ENCODE measurements at places on chromosomes 7 and 10. TPM values are rescaled to one million over a fixed set of nuclear protein-coding genes. Genes with fewer than 3 reads are reported as not detected.

DNA sequence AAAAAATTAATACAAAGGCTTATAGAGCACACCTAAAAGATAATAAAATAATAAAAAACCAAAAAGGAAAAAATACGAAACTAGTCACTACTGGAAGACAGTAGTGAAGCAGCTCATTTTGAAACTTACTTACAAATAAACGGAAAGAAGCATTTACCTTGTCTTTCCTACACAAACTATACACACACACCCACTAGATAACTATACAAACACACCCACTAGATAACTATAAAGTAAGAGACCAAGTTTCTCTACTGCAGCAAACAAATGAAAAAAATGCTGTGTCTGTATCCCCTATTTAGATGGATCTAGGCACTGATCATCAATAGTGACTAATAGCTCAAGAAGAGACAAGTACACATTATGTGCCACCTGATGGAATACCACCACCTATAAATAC is 49.2 kb downstream of the KIF5B start:
- DNase-seq, result no peak

- DNase-seq, result peak; percentile 82
Observed at GRCh38 chr7:32536585-32536984, 41.3 kb downstream of the AVL9 start.

- DNase-seq, result peak; percentile 4
Observed at GRCh38 chr7:96526496-96526895, 183.2 kb downstream of the SEM1 start.

The FAM25G gene
- not detected for total RNA-seq

GRCh38 chr7:99677013-99677647 is 2.7 kb downstream of the CYP3A5 start:
- DNase-seq, result no peak

DNA sequence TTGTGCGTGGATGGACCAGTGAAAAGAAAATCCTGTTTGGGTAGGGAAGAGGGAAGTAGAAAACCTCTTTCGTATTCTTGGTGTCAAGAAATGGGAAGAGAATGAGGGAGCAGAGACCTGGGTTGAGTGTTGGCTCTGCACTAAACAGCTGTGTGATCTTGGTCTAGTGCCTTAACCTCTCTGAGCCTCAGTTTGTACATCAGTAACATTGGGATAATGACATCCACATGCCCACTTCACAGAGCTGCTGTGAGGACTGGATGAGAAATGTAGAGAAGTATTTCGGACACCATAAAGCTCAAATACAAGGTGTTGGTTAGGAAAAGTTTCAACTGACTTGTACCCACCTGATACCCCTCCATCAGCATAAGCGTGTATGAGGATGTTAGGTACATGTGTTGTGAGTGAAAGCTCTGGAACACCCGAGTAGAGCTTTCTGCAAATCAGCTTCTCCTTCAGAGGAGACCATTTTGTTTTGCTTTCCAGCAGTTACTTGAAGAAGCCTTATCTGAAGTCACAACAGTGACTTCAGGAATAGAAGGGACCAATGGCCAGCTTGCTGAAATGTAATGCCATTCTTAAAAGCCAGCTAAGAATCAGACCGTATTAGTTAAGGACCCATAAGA is 11.2 kb downstream of the TRIM56 start:
- no peak for DNase-seq

- no peak for DNase-seq
Observed at GRCh38 chr7:28180364-28181147, at the start of gene JAZF1. JAZF1 (minus strand) TSS chr7:28180795.

The CH25H gene
- total RNA-seq, result not detected

- peak; percentile 16 for DNase-seq
Observed at GRCh38 chr7:50206453-50207250, 97.9 kb upstream of the IKZF1 start.

The ZNF488 gene
- total RNA-seq, result 0.11 TPM

The HIBADH gene
- 33.4 TPM for total RNA-seq

The UTF1 gene
- total RNA-seq, result not detected

DNA sequence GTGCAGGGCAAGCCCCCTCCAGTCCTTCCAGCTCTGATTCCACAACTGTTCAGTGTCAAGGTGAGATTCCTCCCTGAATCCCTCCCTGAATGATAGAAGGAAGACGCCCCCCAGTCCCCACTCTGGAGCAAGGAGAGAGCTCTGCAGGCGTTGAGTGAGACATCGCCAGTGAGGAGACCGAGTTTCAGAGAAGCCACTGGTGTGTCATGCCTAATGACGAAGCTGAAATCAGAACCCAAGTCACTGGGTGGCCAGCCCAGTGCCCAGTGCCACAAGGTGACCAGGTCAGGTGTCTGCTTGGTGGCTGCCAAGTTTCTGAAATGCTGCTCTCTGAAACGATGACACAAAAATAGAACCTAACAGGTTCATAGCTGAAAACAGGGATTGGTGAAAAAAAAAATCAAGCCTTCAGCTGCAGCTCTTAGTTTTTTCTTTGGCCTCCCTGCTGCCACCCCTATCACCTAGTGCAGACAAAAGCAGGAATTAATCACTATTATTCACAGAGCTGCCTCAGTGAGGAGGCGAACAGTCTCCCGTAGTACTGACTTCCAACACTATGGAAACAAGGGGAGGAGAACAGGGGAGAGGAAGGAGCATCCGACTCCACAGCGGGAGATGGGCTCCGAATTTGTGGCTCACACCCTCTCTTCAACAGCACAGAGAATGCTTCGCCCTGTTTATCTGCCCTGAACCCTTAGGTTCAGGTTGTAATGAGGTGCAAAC is 153.5 kb downstream of the ARHGAP12 start:
- no peak for DNase-seq

GRCh38 chr10:119313644-119314043 is 106.3 kb downstream of the GRK5 start:
- DNase-seq, result no peak

- no peak for DNase-seq
Observed at GRCh38 chr10:117445992-117446391, 70.8 kb upstream of the PDZD8 start.

DNA sequence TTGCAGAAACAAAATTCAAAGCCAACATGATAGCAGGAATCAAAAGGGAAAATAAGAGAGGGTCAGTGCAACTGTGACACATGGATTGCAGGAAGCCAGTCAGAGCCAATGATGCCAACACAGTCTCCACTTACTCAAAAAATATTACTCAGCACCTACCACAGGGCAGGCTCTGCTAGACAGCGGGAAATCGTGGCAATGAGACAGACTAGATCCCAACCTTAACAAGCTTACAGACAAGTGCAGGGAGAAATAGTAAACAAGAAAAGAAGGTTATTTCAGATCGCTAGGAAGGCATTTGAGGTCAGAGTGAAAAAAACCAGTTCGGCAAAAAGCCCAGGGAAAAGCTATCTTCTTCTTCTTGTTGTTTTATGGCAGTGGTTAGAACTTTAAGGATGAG is 45.2 kb upstream of the NPFFR1 start:
- DNase-seq, result peak; percentile 76

DNA sequence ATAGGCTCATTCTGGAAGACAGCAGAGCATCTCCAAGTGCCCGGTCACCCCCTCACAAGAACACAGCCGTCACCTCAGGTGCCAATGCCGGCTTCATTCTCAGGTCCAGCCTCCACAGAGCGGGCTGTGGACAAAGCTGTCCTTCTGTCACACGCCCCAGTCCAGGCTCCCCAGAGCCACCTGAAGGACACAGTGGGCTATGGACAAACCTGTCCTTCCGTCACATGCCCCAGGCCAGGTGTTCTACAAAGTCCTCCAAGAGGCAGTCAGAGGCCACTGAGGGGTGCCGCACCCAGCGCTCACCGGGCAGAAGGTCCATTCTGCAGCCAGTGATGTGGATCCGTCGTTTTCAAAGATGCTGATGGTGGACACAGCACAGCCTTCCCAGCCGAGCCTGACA is 173.2 kb upstream of the PPP2R2D start:
- DNase-seq, result no peak

GRCh38 chr10:17227367-17228090 is 512 bp upstream of the VIM start:
- peak; percentile 68 for DNase-seq

The TM9SF3 gene
- 63.1 TPM for total RNA-seq

DNA sequence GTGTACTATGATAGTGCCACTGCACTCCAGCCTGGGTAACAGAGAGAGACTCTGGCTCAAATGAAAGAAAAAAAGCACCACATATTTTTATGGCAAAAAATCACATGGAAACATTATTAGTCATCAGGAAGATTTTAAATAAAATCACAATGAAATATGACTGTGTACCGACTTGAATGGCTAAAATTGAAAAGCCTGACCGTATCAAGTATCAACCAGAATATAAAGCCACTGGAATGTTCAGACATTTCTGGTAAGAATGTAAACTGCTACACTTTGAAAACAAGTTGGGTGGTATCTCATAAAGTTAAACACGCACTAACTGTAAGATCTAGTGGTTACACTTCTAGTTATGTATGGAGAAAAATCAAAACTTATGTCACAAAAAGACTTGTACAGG is 306.7 kb upstream of the MBL2 start:
- no peak for DNase-seq

The LEP gene
- not detected for total RNA-seq

The MYOZ1 gene
- total RNA-seq, result not detected

The POU6F2 gene
- not detected for total RNA-seq

The KCNH2 gene
- total RNA-seq, result 0.34 TPM

The PANK1 gene
- 5.0 TPM for total RNA-seq

The MYO1G gene
- 0.10 TPM for total RNA-seq

The FAM180A gene
- total RNA-seq, result not detected

- no peak for DNase-seq
Observed at GRCh38 chr7:51328351-51328801, 11.8 kb upstream of the COBL start.

- DNase-seq, result no peak
Observed at GRCh38 chr7:149884541-149884940, 10.8 kb downstream of the ATP6V0E2 start.

GRCh38 chr10:86321568-86321967 is 45.0 kb downstream of the GRID1 start:
- DNase-seq, result no peak
